Activated CD4-positive, alpha-beta T cell treated with anti-CD3 and anti-CD28 coated beads, Interleukin-10, Interleukin-2, amounts not matched to agents 100 ng/mL and 50 ng/mL, durations not matched to agents 16 hours and 8 hours (primary cell): ENCODE measurements at places on chromosomes 4 and X.
A peak's percentile ranks its signal among the peaks of the same experiment; 100 is the strongest.

DNA sequence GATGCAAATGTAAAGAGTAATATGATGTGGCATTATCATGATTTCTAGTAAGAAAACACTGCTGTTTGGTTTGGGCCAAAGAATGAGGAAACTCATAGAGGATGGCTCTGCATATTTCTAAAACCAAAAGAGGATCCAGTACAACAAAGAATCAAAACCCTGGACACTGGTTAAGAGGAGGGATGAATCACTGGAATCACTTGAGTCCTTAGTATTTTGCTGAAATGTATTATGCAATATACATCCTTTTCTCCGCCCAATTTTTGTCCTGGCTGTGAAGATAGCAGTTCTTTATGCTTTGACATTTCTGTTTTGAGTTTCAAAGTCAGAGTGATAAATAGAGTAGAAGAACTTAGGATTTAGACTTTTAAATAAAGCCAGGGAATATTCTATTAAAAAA is 345.9 kb downstream of the PACRGL start:
- DNase-seq, result no peak

GRCh38 chr4:1754336-1754735 is 33.0 kb downstream of the TACC3 start:
- no peak for DNase-seq

DNA sequence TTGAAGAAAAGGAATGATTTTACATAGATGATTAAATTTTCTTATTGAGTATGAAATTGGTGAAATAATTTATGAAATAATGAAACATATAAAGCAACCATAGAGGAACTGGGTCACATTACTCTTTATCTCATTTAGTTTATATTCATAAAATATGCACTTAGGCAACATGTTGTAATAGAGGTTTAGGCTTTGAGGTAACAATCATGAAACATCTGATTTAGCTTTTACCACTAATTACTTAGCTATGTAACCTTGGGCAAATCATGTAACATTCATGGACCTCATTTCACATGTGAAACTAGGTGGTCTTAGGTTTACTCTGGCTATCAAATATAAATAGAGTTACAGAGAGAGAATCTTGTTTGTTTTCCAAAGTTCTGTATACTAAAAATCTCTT is 54.5 kb upstream of the SMARCA5 start:
- no peak for DNase-seq

DNA sequence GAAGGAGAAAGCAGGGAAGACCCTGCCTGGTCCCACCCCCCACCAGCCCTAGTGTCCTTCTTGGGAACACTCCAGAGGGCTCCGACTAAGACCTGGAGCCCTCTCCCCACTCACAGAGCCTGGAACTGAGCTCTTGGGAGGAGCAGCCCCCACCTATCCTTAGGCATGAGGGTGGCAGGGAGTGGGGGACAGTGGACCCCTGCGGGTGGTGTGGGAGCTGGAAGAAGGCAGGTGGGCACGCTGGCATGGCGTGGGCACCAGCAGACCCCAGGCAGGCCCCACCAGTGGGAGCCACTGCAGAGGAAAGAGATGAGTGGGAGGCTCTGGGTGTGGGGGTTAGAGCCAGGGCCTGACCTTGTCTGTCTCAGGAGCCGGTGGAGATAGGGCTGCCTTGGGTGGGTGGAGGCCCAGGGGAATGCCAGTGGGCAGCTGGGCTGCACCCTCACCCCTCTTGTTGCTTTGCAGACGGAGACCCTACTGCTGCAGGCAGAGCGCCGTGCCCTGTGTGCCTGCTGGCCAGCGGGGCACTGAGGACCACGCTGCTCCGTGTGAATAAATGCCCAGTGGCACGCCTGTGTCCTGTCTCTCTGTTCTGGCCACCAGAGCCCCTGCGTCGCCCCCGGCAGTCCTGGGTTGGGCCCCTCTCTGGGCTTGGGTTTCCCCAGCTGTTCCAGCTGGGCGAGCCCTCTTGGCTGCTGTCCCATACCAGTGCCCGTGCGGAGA is 15.6 kb upstream of the NAT8L start:
- DNase-seq, result no peak

DNA sequence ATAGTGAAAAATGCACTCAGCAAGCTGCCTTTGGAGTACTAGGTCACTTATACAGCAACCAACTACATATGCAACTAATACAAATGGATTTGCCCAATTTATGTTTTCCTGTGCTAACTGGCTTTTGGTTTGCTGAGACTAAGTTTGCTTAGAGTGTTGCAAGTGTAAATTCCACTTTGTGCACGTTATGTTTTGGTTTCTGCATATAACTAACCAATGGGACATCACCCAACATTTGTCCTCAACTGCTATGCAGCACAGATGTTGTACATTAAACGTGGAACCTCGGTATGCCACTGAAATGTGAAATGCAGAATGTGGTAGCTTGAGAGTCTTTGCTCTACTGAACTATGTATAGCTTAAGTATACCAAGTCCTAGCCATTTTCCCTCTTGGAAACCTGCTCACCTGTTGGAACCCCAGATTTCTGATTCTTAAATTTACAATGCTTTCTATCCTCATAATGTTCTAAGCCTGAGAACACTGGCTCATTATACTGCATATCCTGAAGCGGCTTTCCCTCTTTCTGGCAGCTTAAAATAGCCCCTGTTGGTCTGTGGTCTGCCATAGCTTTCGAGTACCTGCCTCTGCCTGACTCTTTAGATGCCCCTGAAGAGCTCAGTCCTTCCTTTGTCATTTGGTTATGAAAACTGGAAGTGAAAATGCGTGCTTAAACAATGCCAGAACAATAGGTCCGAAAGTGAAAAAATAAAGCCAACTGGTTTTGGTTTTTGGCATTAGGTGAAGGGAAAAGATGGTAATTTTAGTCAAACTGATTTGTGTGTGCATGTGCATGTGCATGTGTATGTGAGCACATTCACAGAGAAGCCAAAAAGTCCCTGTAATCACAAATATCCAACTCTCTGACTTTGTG is 158.0 kb downstream of the SH2D1A start:
- DNase-seq, result no peak

GRCh38 chrX:21427086-21427485 is 52.9 kb downstream of the CNKSR2 start:
- no peak for DNase-seq

DNA sequence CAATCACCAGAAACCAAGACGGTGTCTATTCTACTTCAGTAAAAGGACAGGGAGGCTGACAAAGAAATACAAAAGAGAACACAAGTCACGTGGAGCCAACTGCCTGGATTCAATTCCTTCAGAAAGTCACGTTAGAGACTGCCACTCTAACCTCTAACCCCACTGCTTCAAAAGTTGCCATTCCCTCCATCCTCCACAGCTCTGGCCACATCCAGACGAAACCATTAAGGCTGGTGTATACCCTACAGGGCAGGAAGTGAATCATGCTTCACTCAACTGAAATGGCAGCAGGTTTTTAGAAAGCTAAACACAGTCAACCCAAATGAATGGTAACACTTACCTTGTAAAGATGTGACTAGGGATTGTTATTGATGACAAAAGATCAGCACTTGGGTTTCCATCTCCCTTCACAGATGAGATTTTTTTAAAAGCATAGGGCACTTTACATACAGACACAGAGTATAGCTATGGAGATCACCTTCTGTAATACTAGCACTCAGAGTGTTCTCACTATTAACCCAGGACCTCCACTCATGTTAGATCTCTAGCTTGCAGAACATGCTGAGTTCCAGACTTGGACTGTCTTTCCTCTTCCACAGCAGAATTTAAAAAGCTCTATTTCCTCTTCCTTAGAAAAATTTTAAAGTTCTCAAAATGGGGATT is 37.4 kb downstream of the MAML3 start:
- DNase-seq, result peak; percentile 79

DNA sequence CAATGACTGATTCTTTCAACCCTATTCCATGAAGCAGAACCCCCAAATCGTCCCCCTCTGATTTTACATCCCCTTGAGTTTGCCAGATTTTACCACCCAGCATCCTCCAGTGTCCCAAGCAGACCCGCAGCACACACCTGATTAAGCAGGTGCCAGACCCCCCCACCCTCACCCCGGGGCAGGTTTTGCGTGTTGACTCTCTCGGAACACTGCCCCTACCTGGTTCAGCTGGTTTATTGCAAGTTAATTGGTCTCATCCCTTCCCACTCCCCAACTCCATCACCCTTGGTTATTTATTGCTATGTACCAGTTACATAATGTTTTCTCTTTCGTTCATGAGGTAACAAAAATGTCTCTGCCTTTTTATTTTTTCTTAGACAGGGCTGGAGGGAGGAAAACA is 258.4 kb downstream of the BCOR start:
- no peak for DNase-seq

DNA sequence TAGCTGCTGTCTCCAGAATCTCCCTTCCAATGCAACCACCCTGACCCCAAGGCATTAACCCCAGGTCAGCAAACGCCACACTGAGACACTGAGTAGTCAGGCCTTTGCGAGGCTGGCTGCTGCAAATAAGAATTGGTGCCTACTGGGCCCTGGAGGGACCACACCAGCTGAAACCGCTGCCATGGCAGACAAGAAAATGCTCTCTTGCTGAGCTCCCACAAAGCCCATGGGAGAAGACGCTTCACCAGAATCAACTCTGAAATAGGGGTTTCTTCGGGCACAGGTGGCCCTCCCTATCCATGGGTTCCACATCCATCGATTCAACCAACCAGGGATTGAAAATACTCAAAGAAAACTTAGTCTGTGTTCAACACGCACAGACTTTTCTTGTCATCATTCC is 26.7 kb upstream of the CRMP1 start:
- no peak for DNase-seq

- no peak for DNase-seq
Observed at GRCh38 chr4:149176039-149176438, 639.6 kb downstream of the IQCM start.

DNA sequence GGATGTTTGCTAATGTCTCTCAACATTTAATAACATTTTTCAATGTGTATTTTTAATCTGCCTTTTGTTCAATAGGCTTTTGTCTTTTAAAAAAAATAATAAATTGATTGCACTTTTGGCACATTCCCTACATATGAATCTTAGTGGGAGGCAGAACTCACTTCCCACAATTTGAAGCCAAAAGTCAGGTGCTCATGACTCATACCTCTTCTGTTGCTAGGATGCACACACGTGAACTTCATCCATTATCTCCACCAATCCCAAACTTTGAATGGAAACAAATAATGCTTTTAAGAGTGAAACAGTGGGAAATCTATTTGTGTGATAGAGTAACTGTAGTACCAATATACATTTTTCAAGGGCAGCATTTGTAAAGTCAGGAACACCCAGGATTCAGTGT is 260.5 kb downstream of the IQCM start:
- no peak for DNase-seq

GRCh38 chr4:59553063-59553720 is 1646.9 kb upstream of the ADGRL3 start:
- peak; percentile 34 for DNase-seq

- no peak for DNase-seq
Observed at GRCh38 chr4:163344147-163345125, 744 bp downstream of the NPY5R start.

- peak; percentile 47 for DNase-seq
Observed at GRCh38 chr4:99723612-99724011, 66.0 kb upstream of the C4orf54 start.
